ENCODE measurements at places on chromosomes 2 and 18.

DNA sequence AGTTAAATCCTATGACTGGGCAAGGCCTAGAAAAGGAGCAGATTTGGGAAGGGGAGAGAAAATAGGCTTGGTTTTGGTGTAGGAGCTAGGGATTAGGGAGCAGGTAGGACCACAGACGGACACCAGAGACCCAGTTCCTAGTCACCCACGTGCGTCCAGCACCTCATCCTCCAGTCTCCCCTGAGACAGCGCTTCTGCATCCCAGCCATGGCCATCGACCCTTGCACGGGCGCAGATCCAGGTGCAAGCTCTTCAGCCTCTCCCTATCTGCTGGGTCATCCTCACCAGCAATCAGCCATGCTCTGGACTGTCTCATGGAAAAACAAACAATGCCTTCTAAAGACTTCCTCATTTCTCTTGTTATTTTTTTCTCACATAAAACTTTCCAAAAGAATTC lies 246.8 kb upstream of the RAB6C start:
- no peak for DNase-seq

DNA sequence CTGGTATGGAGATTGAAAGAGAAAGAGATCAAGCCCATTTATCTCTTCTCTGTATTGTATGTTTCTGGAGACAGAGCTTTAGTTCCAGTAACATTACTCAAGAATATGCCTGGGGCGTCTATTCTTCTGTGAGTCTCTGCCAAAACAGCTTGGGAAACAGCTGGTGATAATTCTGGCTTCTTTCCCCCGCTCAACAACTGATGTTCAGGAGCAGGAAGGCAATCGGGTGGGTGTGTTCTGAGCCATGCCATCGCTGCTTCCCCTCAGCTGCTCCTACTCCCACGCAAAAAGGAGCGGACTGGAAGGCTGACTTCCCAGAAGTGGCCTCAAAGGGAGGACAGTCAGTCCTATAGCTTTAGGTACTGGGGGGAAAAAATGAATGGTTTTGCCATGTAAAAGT lies 695.1 kb downstream of the PLCL1 start:
- no peak for DNase-seq

DNA sequence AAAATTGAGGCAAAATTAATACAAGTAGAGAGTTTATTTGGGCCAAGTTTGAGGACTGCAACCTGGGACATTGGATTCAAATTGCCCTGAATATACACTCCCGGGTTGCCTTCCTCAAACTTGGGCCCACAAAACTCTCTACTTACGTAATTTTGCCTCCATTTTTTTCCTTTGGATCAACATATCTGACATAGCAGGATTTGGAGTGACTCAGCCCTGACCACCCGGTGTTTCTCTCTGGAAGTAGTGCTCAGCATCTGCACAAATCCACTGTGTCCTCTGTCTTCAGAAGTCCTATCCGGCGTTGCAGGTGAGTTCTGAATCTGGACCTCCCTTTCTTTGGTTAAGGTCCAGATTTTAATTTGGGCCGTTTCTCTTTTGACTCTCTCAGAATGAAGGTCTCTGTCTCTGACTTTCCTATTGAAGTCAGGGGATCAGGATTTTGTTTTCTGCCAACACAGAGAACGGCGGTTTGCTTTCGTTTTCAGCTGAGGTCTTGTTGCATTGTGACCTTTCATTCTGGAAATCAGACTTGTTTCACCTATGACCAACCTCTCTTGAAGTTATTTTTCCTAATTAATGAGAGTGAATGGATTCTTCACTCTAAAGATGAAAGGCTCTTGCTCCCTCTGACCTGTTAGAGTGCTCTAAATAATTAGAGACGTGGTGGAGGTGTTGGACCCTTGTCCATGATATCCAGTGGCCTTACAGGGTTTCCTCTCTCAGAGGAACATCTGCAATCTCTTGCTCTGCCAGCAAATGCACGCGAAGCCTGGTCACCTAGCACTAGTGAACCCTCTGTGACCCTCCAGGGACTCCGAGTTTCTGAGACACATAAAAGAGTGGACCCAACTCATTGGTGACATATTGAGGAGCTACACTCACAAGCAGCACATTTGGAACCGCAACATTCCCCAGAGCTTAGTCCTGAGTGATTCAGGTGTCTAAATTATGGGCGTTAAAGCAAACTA lies 13.6 kb downstream of the TCF23 start:
- no peak for DNase-seq

DNA sequence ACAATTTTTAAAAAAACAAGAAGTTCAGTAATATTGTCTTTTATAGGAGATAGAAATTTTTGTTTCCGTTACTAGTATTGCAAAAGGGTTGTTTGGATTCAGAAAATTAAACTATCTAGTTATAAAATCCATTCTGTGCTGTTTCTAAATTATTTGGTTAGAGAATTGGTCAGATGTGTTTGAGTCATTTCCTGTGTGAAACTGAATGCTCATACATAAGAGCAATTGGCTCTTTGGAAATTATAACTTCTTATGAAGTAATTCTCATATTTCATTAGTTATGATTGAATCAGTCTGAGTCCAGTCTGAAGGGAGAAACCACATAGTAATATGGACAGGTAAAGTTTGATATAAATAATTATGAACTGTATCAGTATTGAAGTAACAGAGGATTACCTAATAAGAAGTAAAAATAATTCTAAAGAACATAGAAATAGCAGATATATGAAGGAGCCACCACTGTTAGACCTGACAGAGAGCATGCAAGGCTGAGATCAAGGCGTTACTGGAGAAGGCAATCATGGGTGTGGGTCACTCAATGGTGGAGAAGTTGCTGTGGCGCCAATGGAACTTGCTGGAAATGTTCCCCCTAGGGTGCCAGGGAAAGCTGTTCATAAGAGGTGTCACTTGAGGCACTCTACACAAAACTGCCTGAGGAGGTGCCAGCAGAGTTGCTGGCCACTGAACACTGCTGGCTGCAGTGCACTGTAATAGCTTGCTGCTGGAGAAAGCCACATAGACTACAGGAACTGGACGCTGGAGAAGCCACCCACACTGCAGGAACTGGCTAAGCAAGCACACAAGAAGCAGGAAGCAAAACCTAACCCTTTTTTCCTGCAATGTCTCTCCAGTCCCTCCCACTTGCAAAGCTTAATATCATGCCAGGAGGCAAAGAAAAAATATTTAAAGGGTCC lies 18.0 kb upstream of the FAP start:
- DNase-seq: no peak

All from stimulated activated CD8-positive, alpha-beta memory T cell treated with anti-CD3 and anti-CD28 coated beads, Interleukin-7, amount 100 ng/mL, for 4 hours (primary cell).